Aorta (tissue), 5 donors: ENCODE measurements at places on chromosomes 11 and 22. TPM values are rescaled to one million over a fixed set of nuclear protein-coding genes. Genes with fewer than 3 reads are reported as not detected.
A peak's percentile ranks its signal among the peaks of the same experiment; 100 is the strongest.

GRCh38 chr11:66856496-66857233 is at the start of gene LRFN4:
Gene LRFN4 (plus strand): TSS chr11:66857064. CDS start chr11:66857745, 681 bp downstream.
- peak; percentile 84 for DNase-seq

The RIC3 gene
- 7.8 TPM for total RNA-seq

- DNase-seq: no peak
Observed at GRCh38 chr11:64842851-64843685, 1.4 kb downstream of the CDC42BPG start.

The HTR3B gene
- total RNA-seq: not detected

DNA sequence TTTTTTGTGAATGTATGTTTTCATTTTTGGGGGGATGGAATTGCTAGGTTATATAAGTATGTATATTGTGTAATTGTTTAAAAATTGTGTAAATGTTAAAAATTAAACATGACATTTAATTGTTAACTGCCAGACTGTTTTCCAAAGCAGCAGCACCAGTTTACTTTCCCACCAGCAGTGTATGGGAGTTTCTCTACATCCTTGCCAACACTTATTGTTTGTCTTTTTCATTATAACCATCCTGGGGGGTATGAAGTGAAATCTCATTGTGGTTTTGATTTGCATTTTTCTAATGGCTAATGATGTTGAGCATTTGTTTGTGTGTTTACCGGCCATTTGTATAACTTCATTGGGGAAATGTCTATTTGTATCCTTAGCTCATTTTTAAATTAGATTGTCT is 31.7 kb upstream of the RRAS2 start:
- DNase-seq: no peak
